ENCODE measurements at places on chromosomes 6 and 20.

GRCh38 chr6:74409447-74409846 is 713.4 kb downstream of the CD109 start:
- DNase-seq: peak; percentile 36

DNA sequence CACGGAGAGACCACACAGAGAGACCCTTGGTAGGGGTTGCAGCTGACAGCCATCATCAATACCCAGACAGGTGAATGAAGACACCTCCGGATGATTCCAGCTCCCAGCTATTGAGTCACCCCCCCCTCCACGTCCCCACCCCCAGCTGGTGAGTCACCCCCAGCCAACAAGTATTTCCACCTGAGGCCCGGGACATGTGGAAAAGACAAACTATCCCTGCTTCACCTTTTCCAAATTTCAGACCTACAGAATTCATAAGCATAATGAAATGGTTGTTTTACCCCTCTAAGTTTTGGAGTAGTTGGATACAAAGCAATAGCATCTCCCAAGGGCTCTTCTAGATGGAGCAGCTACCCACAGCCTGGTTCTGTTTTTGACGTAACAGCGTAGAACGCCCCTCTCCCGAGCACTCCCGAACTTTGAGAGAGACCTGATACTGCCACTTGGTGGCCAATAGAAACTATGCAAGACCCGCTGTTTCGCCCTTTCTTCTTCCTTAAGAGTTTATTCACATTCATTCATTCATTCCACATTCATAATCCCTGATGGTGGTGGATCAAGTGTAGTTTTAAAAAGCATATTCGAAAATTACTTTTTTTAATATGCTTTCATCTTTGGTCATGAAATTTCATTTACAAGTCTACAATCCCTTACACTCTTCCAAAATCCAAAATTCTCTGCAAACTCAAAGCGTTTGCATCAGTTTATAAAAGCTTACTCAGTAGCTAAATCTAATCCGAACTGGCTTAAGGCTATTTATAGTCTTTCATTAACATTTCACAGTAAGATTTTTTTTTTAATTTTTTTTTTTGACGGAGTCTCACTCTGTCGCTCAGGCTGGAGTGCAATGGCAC is 15.1 kb upstream of the PPP1R16B start:
- DNase-seq: peak; percentile 79

GRCh38 chr6:109821428-109821827 is 130.3 kb downstream of the FIG4 start:
- DNase-seq: no peak

- DNase-seq: no peak
Measured at GRCh38 chr20:45069261-45069660, 31.7 kb downstream of the KCNS1 start.

GRCh38 chr6:46637145-46637544 is 15.5 kb downstream of the CYP39A1 start:
- DNase-seq: no peak

DNA sequence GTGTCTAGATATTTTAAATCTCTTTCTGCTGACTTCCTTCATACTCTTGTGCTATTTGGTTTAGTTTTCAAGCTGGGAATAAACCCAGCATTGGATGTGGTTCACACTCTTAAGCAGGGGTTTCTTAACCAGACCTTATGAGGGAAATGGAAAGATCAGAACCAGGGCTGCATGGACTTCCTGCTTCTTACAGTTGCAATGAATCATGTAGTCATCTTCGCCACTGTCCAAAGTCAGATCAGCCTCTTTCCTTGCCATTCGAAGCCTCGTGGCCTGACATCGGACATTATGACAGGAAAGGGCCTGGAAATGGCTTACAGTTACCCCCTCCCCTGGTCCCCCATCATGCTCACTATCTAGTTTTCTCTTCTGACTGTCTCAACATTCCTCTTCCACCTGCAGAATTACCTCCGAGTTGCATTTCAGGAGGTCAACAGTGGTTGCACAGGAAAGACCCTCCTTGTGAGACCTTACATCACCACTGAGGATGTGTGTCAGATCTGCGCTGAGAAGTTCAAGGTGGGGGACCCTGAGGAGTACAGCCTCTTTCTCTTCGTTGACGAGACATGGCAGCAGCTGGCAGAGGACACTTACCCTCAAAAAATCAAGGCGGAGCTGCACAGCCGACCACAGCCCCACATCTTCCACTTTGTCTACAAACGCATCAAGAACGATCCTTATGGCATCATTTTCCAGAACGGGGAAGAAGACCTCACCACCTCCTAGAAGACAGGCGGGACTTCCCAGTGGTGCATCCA is 16.8 kb upstream of the NAA20 start:
- no peak for DNase-seq

DNA sequence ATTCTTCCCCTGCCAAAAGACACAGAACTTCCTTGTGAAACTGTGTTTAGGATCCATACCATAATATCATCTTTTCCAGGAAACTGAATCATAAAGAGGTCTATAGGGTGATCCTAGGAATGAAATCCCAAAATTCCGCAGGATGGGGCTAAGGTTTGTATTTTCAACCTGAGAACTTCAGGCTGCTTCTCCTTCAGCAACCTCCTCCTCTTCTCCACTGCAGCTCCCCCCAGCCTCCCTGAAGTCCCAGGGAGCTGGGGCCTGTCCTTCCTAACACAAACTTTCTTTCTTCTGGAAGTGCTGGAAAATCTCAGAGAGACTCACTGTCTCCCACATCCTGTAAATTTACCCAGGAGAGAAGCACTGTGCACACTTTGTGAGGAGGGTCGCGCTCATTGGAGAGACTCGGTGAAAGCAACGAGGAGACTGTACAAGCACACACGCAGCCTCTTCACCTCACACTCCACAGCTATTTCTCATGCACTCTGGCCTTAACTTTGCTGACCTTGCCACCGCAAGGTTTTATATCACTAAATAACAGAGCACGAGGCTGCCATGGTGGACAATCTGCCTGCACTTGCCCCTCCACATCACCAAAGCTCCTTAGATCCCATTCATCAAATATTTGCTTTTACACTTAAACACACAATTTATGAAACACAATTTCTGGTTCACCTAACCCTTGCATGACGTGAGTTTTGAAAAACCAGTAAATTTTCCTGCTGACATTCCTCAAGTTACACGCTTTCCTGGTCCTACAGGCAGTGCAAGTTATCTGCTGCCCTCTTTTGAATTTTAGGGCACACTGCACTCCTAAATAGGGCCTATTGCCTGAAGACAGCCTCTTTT is 14.3 kb downstream of the ID4 start:
- DNase-seq: peak; percentile 66

DNA sequence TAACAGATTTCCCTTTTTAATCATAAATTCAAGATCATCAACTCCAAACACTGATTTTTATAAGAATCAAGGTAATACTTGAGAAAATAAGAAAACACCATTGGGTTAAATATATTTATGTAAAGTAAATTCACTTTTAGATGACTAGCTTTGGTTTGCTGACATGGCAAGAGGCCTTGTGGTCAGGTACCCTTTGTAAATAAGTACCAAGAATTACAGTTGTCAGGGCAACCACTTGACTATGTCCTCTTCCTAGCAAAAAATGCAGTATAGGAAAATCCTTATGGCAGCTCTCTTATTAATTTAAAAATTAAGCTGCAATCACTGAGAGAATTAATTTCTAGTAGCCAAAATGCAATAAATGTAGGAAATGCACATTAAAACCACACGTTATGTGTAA is 153.8 kb downstream of the INSM1 start:
- no peak for DNase-seq

GRCh38 chr6:108727966-108728730 is 120.1 kb upstream of the ARMC2 start:
- DNase-seq: no peak

DNA sequence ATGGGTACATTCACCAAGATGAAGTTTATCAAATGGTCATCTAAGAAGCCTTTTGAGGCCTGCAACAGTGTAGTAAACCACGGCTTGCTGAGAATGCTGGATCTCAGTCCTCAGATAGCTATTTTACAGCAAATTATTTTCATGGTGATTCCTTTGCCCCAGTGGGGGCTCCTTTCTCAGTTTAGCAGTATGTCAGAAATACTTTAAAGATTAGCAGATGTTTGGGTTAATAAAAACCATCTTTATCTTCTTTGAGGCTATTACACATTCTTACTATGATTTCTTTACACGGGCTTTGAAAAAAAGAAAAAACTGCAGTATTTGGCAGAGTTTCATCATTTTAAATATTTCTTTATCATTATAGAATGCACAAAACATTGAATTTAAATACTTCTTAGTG is 10.7 kb downstream of the MYLIP start:
- DNase-seq: no peak

DNA sequence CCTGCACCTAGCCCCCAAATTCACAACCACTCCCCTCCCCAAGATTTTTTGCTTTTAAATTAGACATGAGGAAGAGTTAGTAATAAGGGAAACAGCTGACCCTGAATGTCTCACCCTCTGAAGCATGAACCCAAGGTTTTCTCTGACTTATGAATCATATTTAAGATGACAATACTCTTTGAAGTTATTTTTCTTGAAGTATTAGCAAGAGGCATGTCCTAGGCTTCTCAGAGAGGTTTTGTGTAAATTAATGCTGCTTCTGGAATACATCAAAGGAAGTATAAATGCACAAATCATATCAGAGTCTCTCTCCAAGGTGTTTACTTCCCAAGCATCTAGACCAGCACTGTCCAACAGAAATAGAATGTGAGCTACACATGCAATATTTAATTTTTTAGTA is 408.1 kb upstream of the MARCKS start:
- DNase-seq: peak; percentile 56

GRCh38 chr20:47027042-47027441 is 132.4 kb downstream of the EYA2 start:
- no peak for DNase-seq

DNA sequence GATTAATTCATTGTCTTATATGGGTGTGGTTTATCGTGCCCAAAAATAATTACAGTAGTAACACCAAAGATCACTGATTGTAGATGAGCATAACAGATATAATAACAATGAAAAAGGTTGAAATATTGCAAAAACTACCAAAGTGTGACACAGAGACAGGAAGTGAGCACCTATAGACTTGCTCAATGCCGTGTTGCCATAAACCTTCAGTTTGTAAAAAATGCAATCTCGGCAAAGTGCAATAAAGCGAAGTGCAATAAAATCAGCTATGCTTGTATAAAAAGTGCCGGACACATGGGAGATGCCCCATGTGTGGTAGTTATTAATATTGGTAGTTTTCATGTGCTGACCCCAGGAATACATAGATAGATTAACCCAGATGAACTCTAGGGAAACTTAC is 192.6 kb downstream of the NRN1 start:
- DNase-seq: no peak

- no peak for DNase-seq
Measured at GRCh38 chr20:2708073-2708415, 15.5 kb downstream of the EBF4 start.

- no peak for DNase-seq
Measured at GRCh38 chr6:39508515-39508914, 186.0 kb upstream of the KCNK16 start.

GRCh38 chr6:90078513-90079289 is 184.4 kb downstream of the GJA10 start:
- no peak for DNase-seq

DNA sequence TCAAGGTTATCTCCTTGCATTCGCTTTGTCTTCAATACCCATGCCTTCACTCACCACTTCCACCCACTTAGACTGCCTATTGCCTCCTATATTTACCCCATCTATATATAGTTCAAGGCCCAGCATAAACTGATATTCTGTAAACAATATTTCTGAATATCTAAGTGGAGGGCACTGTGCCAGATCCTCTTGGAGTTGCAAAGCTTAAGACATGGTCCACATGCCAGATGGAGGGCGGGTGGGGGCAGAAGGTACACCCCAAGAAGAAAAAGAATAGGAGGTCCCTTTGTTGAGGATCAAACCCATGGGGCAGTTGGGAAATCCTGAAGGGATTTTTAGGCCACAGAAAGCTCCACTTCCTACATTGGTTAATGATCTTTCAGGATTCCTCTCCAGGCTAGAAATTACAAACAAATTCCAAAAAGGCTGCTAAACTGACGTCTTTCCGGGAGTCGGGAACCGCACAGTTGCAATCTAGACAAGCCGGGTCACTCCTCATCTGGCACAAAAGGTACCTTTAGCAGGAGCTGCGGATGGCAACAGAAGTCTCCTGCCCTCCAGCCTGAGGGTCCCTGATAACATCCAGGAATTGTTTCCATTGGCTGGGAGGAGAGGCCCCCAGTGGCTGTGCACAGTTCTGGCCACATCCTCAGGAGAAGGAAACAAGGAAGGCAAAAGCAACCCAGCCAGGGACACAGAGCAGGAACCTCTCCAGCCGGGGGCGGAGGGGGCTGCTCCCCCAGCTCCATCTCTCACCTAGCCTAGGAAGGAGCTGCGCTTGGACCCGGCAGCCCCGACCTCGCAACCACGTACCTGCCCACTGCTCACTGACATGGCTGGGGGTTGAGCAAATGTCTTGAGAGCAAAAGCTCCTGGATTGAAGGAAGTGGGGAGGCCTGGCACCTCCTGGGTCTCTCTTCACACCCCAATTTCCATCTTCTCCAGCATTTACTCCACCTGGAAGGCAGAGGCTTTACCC is 5.9 kb upstream of the LPIN3 start:
- DNase-seq: peak; percentile 52

DNA sequence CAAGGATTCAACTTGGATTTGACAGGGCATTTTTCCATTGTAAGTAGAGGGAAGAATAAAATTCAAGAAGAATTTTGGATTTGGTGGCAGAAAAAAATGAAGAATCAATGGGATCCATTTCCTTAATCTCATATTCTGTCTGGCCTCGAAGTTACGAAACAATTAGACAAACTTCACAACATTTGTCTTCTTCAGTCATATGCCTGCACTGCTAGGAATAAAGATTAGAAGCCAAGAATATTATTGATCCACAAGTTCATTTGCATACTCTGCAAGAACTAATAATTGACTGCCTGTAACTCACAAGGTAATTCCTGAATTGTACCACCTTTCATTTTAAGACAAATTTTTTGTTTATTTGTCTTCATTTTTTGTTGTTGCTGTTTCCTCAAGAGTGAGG is 486.2 kb downstream of the HAO1 start:
- no peak for DNase-seq

- no peak for DNase-seq
Measured at GRCh38 chr6:138538390-138539031, 39.2 kb upstream of the NHSL1 start.

DNA sequence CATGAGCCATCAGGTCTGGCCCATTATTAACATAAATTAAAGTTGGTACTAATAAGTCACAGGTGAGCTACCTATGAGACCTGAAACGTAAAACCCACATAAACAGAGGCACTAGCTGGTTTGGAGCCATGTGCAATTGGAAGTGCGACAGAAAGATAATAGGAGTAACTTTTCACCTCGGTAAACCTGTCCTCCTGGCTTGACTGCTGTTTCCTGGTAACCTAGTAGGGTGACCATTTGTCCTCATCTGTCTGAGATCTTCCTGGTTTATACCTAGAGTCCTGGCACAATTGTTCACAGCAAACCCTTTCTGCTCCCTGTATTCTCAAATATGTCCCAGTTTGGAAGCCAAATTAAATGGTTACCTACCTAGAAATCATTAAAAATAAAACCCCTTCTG is 7.4 kb downstream of the TBC1D20 start:
- DNase-seq: no peak

DNA sequence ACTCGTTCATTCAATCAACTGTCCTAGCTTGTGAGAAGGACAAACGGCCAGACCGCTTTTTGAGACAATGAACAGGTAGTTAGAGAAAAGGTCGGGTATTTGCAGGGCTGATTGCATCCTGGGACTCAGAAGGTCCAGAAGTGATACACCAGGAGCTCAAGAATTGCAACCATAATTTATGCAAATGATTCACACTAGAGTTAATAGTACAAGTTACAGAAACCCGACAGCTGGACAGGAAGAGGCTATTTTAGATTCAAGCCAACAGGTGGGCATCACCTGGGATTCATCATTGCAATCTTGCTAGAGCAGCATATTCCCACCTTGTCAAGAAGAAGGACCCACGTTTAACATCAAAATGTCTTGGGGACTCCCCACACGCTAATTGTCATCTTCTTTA is 83.5 kb downstream of the TNFAIP3 start:
- DNase-seq: no peak
